Activated CD4-positive, alpha-beta T cell treated with anti-CD3 and anti-CD28 coated beads for 48 hours (primary cell): ENCODE measurements at places on chromosomes 13 and 19.

DNA sequence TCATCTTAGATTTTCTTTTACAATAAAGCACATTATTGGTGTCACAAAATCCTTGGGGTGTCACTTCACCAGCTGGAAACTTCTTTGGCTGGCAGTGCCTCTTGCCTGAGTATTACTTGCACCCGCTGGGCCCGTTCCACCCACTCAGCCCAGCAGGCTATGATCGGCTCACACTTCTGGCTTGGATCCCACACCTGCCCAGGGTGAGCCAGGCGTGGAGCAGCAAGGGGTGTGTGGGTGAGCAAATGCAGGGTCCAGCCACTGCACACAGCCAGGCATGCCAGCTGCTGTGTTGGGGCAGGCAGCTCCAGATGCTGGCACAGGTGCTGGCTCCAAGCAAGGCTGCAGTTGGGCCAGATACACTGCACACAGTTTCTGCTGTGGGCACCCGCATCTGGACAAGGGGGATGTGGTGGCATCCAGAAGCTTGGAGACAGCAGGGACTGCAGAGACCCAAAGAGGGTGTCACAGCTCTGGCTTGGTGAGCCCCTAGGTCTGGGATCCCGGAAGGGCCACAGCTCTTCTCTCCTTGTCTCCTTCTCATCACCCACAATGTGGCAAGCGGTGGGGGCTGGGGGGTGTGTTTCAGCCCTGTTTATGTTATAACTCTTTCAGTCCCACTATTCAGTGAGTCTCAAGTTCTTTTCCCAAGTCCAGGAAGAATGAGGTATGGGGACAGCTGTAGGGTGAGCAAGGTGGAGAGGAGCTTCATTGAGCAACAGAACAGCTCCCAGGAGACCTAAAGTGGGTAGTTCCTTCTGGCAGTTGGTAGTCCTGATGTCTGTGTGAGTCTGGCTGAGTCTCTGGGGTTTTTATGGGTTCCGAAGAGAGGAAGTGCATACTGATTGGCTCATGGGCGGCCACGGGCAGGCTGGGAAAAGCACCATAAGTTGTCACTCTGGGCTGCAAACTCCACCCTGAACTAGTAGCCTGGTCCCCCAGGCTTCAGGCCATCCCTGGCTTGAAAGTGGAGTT lies 25.3 kb upstream of the TBC1D4 start:
- no peak for DNase-seq

DNA sequence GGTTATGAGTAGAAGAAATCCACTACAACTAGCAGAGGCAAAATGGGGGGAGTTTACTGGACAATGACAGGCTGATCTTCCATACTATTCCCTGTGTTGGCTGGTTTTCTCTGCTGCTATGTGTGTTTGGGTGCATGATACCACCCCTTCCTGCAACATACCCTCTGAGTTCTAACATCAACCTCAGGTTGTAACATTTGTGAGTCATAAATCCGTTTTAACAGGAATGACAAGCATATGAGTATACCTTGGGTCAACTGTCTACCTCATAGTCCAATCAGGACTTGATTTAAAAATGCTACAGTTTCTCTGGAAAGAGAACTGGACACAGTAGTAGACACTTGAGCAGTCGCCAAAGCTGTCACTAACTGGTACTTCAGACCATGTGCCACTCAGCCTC lies 422.9 kb downstream of the KCTD12 start:
- DNase-seq: no peak

DNA sequence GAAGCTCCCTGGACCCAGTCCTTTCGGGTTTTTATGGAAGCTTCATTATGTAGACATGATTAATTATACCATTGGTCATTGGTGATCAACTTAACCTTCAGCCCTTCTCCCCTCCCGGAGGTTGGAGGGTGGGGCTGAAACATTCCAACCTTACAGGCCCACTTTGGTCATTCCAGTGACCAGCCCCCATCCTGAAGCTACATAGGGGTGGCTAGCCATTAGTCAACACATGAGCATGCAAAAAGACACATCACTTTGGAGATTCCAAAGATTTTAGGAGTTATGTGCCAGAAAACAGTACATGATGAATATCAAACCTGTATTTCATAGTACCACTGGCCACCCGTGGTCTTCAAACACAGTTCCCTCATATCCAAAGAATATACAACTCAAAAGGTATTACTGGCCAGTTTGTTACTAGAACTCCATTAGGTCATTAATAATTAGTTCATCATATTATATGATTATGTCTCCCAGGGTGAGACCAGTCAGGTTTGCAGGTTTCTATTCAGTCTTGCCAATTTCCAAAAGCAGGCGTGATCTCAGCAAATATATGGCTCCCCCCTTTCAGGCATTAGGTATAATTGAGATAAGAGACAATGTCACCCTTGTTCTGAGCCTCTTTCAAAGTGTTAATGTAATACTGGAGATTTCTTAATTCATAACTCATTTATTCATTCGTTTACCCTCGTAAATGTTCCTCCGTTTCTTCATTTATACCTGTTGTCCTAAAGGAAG lies 11.1 kb downstream of the PPP5C start:
- DNase-seq: no peak

- no peak for DNase-seq
Observed at GRCh38 chr19:33459222-33460090, 62.1 kb downstream of the PEPD start.

GRCh38 chr13:70884196-70884595 lies 775.9 kb upstream of the KLHL1 start:
- DNase-seq: no peak

- no peak for DNase-seq
Observed at GRCh38 chr13:46914341-46914740, 17.5 kb upstream of the HTR2A start.
